Fibroblast of mammary gland (primary cell): ENCODE measurements at places on chromosomes 5 and 9.

- DNase-seq: no peak
Observed at GRCh38 chr5:6372251-6373080, 5.9 kb downstream of the MED10 start.

DNA sequence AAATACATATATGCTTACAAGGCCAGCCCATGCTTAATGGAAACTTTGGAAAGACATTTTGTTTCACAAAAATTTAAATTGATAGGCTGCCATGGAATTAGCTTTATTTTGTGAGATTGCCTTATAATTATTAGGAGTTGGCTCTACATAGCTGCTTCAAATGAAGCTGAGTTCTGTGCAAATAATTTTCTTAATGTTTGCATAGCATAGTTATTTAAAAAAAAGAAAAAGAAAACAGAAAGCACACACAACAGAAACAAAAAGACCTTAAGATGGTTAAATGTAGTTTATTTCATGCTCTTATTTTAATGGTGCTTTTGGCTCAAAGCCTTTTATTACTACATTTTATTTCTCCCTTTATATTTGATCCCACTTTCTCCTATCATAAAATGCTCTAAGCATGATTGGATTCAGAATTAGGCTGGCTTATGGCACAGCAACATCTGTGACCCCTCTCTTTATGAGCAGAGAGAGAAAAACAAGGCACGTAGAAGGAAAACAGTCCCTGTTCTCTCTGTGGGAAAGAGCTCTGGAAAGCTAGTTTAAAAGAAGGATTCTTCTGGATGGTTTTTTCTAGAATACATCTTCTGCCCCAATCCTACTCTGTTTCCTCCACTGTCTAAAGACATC lies 530.5 kb downstream of the NTRK2 start:
- no peak for DNase-seq

DNA sequence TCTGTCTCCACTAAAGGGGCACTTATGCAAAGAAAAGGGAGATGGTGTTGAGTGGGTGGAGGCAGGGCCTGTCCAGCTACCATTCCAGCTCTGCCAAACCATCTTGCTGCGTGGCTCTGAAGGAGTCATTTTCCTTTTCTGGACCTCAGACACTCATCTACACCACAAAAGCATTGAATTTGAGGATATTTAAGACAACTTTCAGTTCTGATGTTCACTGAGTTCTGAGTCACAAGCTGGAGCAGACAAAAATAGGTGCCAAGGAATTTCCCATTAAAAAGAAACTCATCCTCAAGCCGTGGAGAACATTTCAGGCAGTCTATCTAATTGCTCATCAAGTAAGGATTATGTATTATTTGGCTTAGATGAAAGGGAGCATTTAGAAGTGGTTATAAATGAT lies 195.0 kb upstream of the TBC1D2 start:
- peak; percentile 84 for DNase-seq

DNA sequence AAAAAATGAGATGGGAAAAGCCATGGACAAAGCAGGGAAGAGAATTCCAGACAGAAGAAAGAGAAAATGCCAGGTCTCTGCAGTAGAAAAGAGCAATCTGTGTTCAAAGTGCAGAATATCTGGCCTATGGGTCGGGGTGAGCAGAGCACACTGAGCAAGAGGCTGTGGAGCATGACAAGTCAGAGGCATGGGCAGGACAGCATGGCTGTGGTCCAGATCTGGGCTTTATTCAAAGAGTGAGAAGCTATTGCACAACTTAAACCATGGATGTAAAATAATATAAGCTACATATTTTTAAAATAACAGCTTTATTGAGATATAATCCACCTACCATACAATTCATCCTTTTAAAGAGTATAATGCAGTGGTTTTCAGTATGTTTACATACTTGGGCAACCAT lies 133.1 kb upstream of the SPDL1 start:
- peak; percentile 33 for DNase-seq

- DNase-seq: no peak
Observed at GRCh38 chr5:122179701-122180100, 50.4 kb downstream of the ZNF474 start.

- DNase-seq: peak; percentile 94
Observed at GRCh38 chr5:93433422-93433821, 147.6 kb downstream of the NR2F1-AS1 start.

DNA sequence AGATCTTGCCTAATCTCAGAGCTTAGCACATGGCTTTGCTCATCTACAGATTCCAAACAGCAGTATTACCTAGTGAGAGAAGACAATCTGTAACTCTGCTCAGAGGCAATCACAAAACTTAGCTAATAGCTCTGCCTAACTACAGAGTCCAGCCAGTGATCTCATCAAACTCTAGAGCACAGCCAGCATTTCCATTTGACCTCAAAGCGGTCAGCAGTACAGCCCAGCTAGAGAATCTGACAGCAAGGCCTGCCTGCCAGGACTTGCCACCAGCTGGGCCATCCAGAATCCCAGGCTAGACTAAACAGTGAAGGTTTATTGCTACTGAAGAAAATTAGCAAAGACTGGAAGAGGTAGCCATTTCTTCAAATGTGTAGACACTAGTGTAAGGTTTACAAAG lies 217.9 kb upstream of the VLDLR start:
- peak; percentile 16 for DNase-seq

GRCh38 chr5:68778484-68778883 lies 315.3 kb upstream of the SLC30A5 start:
- DNase-seq: no peak
